ENCODE measurements at places on chromosomes 6 and 20. TPM values are rescaled to one million over a fixed set of nuclear protein-coding genes. Genes with fewer than 3 reads are reported as not detected.

Gene BPIFA1
- total RNA-seq: not detected

Gene DEFB132
- not detected for total RNA-seq

Gene C20orf141
- not detected for total RNA-seq

Gene FKBP1C
- total RNA-seq: 0.47 TPM

Gene CST4
- total RNA-seq: 0.42 TPM
